ENCODE measurements at places on chromosomes 1 and 21.

DNA sequence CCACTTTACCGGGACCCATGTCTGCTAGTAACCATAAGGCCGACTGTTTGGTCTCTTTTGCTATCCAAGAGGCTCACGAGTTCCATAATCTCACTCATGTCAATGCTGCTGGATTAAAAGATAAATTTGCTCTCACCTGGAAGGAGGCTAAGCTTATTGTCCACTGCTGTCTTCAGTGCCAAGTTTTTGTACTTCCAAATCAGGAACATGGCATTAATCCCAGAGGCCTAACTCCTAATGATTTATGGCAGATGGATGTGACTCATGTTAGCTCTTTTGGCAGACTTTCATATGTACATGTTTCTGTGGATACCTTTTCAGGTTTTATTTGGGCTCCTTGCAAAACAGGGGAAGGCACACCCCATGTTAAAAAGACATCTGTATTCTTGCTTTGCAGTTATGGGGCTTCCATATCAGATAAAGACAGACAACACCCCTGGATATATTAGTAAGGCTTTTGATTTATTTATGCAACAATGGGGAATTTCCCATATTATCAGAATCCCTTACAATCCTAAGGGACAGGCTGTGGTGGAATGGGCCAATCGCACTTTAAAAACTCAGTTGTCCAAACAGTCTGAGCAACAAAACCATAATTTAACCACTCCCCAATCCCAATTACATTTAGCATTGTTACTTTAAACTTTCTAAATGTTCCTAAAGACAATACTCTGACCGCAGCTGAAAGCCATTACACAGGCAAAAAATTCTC, 162.7 kb downstream of the IER5 start:
- DNase-seq = peak; percentile 68

- no peak for DNase-seq
These were observed 32.7 kb upstream of the PCP4 start for GRCh38 chr21:39834543-39834942.

- DNase-seq = no peak
These were observed 21.8 kb downstream of the H6PD start for GRCh38 chr1:9256332-9256731.

- peak; percentile 61 for DNase-seq
These were observed 6.7 kb downstream of the LMO4 start for GRCh38 chr1:87335175-87335884.

DNA sequence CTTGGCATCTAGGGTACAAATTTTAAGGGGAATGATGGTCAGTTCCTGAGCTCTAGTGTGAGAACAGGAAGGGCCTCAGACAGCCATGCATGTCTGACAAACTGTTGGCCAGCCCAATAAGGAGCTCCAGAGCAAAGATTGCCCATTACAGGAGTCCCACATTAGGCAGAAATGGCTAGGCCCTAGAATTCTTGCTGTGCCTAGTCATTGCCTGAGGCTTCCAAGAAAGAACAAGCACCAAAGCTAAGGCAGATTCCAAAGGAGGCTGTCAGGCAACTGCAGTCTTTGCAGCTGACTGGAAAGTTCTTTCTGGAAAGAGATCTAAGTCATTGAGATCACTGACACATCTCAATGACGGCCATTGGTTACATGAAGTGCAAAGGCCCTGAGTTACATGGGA, 3.9 kb upstream of the STIL start:
- DNase-seq = peak; percentile 29

GRCh38 chr1:46983830-46984586, 39.5 kb upstream of the CYP4X1 start:
- DNase-seq = no peak

- DNase-seq = no peak
These were observed 26.7 kb downstream of the ASTN1 start for GRCh38 chr1:177137814-177138213.

GRCh38 chr1:39196244-39197215, 8.0 kb upstream of the MACF1 start:
- peak; percentile 71 for DNase-seq

DNA sequence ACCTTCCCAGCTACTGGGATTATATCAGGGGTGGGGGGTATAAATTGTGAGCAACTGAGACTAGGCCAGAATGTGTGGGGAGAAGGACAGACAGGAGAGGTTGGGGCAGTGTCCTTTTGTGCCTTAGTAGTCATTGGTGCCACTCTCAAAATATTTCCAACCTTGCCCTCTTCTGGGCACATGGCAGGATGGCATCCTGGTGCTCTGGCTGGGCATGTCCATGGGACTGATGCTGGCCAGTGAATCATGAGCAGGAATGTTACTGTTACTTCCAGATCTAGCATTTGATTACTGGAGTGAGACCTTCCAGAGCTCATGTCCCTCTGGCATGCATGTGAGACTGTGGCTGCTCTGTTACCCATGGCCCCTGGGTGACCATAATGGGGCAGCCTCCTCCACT, 151.2 kb downstream of the MATN1 start:
- no peak for DNase-seq

GRCh38 chr1:169180174-169180573, 73.7 kb downstream of the ATP1B1 start:
- DNase-seq = no peak

GRCh38 chr1:58003059-58003458, 543.5 kb downstream of the OMA1 start:
- no peak for DNase-seq

DNA sequence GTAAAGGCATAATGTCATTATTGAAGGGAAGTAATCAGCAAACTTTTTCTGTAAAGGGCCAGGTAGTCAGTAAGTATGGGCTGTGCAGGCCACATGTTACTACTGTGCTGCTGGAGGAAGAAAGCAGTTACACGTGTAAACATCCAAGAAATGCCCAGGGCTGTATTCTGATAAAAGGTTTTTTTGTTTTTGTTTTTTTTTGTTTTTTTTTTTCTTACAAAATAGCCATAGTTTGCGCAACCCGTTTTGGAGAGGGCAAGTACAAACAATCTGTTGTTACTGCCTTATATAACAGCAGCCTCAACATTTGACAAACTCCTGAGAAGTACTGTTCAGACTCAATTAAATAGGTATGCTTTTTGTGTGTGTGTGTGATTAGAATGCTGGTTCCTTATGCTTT, 26.7 kb upstream of the MTMR11 start:
- no peak for DNase-seq

- no peak for DNase-seq
These were observed 36.4 kb downstream of the DNM3 start for GRCh38 chr1:171877701-171878100.

- DNase-seq = no peak
These were observed 52.2 kb downstream of the GREM2 start for GRCh38 chr1:240559781-240560180.

GRCh38 chr21:43972850-43973633, 39.1 kb upstream of the TRAPPC10 start:
- no peak for DNase-seq

DNA sequence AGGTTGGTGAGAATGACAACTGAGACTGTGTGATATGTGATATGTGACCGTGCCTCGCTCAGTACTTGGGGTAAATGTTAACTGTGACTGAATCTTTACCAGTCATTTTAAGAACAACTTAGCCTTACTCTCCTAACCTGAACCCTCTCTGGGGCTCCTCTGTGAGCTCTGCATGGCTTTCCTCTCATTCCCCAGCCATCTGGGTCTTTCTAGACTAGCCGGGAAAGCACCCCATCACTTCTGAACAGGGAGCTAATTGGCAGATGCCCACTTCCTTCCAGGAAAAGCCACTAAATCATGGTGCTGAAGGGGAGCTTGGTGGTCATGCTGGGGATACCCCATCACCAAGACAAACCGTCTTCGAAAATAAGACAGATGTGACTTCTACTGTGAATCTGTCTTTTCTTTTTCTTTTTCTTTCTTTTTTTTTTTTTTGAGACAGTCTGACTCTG, 16.5 kb upstream of the FOXO6 start:
- DNase-seq = no peak

- DNase-seq = no peak
These were observed 204.7 kb downstream of the MATN1 start for GRCh38 chr1:30518696-30519095.

GRCh38 chr1:42657201-42657600, 1.0 kb upstream of the PPIH start:
- no peak for DNase-seq

DNA sequence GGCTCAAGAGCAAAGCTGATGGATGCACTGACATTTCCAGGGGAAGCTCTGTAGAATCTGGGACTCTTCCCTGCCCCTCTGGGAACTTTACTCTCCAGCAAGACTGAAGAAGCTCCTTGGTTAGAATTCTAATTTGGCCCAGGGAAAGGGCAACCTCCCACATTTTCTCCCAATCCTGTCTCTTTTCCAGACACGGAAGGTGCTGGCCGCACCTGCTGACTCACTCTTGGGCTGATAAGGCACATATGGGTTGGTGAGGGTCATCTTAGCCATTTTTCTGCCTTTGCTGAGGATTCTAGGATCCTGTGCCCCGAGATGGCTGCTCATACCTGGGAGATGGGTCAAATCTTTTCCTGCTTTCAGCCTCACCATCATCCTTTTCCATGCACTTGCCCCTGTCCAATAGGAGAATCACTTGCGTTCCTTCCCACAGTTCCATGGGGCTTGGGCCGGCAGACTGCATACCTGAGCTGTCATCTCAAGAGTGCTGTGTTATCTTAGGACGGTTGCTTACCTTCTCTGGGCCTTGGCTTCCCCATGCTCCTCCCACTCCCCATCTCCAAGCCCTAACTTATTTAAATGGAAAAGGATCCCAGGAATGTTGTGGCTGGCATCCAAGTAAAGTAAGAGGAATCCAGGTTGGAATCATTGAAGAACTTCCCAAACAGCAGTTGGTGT, 1.3 kb downstream of the TINAGL1 start:
- DNase-seq = peak; percentile 26

- DNase-seq = no peak
These were observed 69.4 kb upstream of the TLR5 start for GRCh38 chr1:223212441-223212840.

DNA sequence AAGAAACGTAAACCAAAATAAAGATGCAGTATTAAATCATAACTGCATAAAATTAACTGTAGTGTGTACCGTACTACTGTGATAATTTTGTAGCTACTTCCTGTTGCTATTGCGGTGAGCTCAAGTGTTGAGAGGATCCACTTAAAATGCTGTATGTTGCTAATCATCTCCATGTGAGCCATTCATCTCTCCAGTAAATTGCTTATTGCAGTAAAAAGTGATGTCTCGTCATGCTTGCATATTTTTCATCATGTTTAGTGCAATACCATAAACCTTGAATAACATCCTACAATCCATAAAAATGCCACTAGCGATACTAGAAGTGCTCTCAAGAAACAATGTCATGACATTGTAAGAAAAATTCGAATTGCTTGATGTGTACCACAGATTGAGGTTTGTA, 66.3 kb downstream of the RAVER2 start:
- DNase-seq = no peak

Data from HCEC 1CT (cell line).